ENCODE measurements at places on chromosomes 12 and 14.

GRCh38 chr14:79451601-79452000 lies 759.7 kb downstream of the DIO2 start:
- no peak for DNase-seq

DNA sequence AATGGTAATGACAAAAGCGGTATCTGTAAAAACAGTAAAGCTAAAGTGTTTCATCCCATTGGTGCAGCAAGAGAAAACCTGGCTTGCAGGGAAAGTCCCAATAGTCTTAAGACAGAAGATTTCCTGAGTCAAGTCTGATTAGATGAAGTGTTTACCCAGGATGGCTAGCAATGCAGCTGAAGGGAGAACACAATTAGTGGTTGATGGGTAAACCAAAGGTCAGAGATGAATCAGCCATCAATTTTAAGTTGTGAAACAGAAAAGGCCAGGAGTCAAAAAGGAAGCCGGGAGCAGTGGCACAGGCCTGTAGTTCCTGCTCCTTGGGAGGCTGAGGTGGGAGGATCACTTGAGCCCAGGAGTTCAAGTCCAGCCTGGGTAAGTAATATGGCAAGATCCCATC lies 52.6 kb downstream of the SEC23A start:
- no peak for DNase-seq

GRCh38 chr12:12977231-12977630 lies 22.8 kb downstream of the HEBP1 start:
- no peak for DNase-seq

DNA sequence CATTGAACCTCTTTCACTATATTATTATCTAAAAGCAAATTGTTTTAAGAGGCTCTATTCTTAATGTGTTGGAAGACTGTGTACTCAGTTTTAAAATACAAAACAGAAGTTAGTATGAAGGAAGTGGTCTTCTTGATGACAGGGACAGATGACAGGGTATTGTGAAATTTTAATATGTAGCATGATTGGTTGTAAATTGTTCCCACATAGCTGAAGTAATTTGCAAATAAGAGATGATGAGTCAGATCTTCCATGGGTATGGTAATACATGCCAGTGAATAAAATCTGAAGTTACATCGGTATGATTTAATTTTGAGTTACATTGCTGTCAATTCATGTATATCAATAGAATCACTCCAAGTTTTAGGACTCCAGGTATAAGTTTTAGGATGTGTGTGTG lies 454.8 kb downstream of the AEBP2 start:
- DNase-seq, result no peak

DNA sequence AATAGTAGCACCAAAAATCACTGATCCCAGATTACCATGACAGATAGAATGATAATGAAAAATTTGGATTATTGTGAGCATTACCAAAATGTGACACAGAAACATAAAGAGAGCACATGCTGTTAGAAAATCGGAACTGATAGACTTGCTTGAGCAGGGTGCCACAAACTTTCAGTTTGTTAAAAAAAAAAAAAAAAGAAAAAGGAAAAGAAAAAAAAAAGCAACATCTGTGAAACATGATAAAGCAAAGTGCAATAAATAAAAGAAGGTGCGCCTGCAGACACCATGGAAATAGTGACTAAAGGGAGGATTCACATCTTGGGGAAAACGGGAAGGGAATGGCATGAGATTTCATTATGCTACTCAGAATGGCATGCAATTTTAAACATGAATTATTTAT lies 6.6 kb upstream of the PARP11 start:
- no peak for DNase-seq

- DNase-seq, result no peak
Measured at GRCh38 chr12:14986449-14986848, 13.6 kb downstream of the PDE6H start.

DNA sequence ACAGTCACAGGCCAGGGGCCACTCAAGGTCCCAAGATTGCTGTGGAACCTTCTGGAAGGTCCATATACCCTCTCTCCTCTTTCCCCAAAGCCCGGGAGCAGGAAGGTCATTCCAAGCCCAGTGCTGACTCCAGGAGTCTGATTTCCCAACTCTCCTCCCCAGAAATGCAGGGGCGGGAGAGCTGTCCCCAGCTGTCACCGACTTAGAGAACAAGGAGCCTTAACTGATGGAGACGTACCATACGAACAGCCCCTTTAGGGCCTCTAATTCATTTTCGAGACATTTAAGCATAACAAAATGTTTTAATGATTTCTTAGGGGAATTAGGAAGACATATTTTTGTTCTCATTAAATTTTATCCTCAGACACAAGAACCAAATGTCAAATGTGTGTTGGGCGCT lies 99.2 kb downstream of the PHETA1 start:
- DNase-seq, result no peak

DNA sequence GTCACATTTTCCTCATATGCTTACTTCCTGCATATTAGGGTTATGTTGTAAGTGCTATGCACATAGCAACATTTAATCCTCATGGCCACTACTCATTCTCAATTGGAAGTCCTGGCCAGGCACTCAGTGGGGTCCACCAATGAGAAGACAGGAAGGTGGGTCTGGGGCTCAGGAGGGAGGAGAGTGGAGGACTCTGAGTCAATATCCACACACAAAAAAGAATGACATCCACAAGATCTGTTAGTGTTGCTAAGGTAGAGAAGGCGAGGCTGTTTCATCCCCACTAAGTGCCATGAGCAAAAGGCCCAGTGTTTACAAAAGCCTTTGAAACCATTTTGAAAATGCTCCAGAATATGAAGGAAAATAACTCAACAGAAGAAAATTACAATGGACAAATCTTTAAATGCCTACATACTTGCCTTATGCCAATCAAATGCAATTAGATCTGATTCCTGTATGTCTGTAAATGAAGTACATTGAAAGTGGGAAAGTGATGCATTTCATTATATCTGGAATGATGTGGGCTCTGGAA lies 53.9 kb downstream of the EID3 start:
- no peak for DNase-seq

- peak; percentile 31 for DNase-seq
Measured at GRCh38 chr12:77064896-77065360, 441 bp downstream of the E2F7 start.

DNA sequence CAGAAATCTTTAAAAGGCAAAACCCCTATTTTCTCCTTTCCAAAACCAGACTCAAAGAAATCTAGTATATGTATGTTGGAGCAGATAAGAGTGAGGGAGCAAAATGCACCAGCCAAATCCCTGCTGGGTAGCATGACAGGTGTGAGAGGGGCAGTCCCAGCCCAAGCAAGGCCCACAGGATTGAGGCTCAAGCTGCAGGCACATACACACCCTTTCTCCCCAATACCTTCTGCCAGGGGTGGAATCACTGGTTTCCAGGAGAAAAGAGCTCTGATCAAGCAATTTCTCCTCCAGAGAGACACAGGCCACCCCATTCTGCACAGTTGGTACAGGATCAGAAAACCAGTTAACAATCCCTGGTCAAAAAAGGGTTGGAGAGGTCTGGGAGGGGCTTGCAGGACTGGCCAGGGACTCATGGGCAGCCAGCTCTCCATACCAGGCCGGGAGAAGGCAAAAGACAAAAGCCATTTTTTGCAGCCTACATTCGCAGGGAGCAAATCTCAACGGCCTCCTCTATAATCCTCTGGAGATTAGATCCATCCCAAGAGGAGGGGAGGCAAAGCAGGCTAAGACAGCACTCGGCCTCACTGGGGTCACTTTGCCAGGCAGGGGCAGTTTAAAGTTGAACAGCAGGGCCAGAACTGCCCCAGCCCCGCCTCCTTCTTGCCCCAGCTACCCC lies 2.1 kb downstream of the KMT2D start:
- DNase-seq, result no peak

DNA sequence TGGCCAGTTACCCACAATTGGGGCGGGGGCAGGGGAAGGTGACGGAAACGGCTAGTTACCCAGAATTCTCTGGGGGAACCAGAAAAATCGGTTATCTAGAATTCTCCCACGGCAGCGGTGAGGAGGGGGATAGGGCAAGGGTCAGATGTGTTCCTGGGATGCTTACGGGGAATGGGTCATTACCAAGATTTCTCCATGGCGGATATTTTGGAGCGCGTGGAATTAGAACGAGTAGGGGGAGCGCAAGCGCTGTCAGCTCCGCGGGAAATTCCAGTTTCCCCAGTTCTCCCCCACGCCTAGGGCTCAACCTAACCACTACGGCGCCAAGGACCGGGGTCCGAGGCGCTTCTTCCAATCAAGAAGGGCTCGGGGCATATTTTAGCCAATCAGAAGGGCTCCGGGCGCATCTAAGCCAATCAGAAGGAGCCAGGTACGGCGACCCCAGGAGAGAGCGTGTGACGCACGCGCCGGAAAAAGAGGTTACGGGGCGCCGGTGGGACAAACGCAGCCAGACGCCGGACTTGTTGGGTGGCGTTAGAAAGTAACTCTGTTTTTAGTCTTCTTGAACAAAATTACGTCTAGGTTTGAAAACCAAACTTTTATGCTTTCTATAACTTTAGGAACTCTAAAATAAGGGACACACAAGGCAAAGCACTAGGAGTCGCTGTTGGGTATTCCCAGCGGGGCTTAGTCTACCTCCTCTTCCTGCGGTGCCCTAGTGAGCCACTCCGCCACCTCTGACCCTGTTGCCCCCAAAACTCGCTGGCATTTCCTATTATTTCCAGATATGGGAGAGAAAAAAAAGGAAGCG lies at the start of gene PAN2:
Gene PAN2, minus strand, starts transcription at position 322 of the 811 bp plus-strand sequence. CDS start 906 bp downstream, outside the sequence.
- DNase-seq, result peak; percentile 91

DNA sequence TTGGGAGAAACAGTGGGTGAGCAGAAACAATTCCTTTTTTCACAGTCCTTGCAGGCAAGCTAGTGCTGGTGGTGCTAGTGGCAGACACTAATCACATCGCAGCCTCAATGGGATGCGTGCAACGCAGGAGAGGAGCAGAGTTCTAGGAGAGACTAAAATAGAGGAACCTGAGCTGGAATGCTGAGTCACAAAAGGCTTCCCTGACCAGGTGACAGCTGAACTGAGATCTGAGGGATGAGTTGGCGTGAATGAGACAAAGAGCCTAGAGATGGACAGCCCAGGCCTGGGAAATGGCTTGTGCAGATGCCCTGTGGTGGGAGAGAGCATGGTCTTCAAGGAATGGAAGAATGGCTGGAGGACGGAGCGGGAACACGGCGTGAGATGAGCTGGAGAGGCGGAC lies 25.8 kb downstream of the ACADS start:
- DNase-seq, result no peak
